ENCODE measurements at places on chromosomes 13 and 19.

GRCh38 chr19:31154021-31154420 is 195.2 kb downstream of the TSHZ3 start:
- DNase-seq, result no peak

DNA sequence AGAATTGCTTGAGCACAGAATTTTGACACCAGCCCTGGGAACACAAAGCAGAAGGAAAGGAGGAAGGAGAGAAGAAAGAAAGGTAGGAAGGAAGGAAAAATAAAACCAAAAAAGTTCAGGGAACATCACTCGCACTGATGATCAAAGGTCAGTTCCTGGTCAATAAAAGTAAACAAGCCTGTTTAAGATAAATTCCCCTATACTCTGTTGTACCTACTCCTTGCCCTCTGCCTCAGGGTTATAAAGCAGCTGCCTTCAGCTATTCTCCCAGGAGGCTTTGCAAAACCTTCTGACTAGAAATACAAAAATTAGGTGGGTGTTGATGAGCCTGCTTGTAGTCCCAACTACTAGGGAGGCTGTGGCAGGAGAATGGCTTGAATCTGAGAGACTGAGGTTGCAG is 14.9 kb upstream of the ZNF91 start:
- no peak for DNase-seq

DNA sequence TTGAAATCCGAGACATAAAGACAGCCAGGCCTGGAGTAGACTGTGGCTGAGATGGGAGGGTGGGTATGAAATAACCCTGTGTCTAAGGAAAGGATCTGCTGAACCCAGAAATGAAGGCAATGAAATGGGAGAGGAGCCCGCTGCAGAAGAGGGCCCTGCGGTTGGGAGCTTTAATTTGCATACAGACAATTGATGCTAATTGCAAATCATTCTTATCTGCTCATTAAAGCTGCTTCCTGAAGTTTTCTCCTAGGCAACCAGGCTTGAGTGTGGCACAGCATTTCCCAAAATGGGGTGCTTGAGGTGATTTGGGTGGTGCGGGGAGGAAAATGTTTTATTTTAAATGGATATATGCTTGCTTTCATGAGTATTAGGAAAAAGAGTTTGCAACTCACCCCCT is 55.4 kb downstream of the DPF1 start:
- no peak for DNase-seq

DNA sequence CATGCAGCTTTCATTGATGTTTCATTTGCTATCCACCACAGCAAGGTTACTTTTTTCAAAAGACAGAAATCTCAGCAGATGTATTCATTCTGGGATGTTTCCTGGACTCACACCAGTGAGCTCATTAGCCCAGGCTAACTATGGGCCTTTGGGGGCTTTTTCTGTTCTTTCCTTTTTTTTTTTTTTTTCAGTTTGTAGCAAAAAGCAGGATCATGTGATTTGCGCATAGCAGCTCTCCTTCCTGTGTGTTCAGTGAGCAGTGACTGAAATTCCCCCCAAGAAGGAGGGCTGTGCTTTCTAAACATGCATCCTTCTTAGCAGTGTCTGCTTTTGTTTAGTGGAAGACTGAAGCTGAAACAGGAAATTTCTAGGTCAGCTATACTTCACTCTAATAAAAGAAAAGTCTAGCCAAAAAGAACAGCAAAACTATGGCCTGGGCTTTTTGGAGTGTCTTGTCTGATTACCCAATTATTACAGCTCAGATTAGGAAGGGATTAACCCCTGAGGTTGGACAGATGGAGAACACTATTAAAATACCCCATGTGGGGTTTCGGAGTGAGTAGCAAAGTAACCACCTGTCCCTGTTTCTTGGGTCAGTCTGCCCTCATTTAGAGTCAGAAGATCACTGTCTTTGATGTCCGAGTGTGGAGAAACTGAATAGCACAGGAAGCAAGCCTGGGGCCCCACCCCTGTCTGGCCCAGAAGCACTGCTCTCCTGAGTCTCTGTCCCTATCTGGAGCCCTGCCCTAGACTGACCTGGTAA is 8.9 kb upstream of the AMER2 start:
- no peak for DNase-seq

DNA sequence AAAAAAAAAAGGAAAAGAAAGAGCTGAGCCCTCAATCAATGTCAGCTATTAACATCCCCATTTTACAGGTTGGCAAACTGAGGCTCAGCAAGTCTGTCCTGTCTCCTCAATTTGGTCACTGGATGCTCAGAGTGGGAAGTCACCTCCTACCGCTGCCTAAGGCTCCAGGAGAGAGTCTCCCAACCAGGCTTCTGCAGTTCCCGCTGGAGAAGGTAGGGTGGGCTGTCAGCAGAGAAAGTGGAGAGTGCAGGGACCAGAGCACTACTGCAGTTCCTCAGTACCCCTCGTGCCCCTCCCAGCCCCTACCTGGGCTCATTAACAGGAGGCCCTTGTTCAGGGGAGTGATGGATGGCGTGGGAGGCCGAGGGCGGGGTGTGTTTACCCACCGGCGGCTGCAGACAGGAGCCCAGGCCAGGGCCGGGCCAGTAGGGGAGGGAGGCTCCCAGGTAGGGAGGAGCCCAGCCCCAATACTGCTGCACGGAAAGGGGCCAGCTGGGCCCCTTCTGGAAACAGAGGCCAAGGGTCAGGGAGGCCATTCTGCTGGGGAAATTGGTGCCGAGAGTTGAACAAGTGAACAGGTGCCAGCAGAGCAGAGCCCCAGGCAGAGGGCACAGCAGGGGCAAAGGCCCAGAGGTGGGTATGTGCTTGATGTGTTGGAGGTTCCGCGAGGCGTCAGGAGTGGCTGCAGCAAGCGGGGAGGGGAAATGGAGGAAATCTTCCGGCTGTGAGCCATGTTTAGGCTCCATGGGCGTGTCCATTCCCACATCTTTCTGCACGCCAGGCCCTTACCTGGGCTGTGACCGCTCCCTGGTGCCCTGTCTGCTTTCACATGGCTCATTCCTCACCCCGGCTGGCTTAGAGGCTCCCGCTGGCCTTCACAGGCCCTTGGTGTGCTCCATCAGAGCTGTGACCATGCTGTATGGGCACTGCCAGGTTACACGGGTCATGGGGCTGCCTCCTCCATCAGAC is 7.6 kb upstream of the COMP start:
- DNase-seq, result no peak

- no peak for DNase-seq
Observed at GRCh38 chr19:1136201-1136600, 32.4 kb downstream of the GPX4 start.

DNA sequence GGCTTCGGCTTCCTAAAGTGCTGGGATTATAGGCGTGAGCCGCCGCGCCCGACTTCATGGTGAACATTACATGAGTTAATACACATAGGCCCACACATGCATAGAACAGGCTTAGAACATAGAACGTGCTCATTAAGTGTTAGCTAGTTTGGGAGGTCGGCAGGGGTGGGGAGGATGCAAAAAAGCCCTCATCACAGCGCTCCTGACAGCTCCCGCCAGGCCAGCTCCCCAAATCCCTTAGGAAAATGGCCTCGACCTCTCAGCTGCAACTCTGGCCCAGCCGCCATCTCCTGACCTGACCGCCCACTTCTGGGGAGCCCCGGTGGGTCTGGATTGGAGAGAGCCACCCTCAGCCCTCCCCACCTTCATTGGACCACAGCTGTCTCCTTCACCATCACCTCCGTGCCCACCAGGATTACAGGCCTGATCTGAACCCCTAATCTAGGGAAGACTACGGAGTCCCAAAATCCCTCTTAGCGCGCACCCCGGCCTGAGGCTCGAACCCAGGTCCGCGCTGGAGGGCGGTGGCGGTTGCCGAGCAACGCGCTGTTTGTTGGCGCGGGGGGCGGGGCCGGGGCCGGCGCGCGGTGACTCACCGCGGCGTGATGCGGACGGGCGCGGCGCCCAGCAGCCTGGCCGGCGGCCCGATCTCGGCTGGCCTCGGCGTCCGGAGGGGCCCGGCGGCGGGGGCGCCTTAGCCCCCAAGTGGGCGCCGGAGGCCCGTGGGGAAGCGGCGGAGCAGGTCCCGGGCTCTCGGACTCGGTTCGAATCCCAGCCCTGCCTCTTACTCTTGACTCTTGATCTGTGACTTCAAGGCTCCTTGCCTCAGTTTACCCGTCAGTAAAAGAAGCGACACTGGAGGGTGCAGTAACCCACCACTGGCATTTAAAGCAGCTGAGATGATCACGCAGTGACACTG is 26.7 kb upstream of the NANOS3 start:
- peak; percentile 66 for DNase-seq

DNA sequence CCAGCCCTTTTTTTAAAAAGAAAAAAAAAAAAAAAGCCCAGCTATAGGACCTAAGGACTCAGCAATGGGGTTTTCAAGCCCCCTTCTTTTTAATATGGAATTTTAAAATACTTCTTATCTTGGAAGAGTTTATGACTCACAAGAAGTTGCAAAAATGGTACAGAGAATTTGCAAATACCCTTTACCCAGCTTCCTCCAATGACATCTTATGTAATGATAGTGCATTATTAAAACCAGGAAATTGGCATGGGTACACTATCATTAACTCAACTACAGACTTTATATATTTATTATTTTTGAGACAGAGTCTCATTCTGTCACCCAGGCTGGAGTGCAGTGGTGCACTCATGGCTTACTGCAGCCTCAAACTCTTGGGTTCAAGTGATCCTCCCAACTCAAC is 16.1 kb downstream of the TMEM38A start:
- no peak for DNase-seq

Data from bone marrow (tissue), 2 donors.